Calu3 (cell line): ENCODE measurements at places on chromosomes 12 and 14.

DNA sequence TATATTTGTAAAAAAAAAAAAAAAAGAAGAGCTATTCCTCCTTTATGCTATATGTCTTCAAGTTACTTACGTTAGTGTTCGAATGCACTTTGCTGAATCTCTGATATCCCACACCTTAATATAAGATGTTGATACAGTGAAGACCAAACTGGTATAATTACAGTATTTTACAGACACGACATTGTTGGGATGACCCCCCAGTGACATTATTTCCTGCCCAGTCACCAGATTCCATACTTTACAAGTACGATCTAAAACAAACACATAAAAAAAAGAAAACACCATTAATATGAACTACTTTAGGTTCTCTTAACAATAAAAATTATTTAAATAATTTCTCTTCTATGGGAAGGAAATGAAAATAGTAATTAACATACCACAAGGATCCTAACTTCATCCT lies 133.4 kb downstream of the KIF21A start:
- no peaks in the 10 kb centered on the region for H3K4me1 ChIP-seq
- no peak overlapping the region for H3K27ac ChIP-seq
- H3K4me3 ChIP-seq = no peak overlapping the region
- H3K27me3 ChIP-seq = no peaks in the 10 kb centered on the region
- H3K36me3 ChIP-seq = no peaks in the 10 kb centered on the region

- no peaks in the 10 kb centered on the region for H3K4me1 ChIP-seq
- no peaks in the 10 kb centered on the region for H3K36me3 ChIP-seq
- H3K27me3 ChIP-seq = peaks cover 58% of the 10 kb centered on the region
- no peak for DNase-seq
- H3K27ac ChIP-seq = no peak overlapping the region
Observed at GRCh38 chr12:131372171-131372475, 338.8 kb upstream of the SFSWAP start.

GRCh38 chr12:701896-702539 lies 38.8 kb upstream of the NINJ2 start:
- H3K27me3 ChIP-seq = no peaks in the 10 kb centered on the region
- no peak for DNase-seq
- H3K4me3 ChIP-seq = no peak overlapping the region
- no peak overlapping the region for H3K27ac ChIP-seq
- H3K36me3 ChIP-seq = no peaks in the 10 kb centered on the region

DNA sequence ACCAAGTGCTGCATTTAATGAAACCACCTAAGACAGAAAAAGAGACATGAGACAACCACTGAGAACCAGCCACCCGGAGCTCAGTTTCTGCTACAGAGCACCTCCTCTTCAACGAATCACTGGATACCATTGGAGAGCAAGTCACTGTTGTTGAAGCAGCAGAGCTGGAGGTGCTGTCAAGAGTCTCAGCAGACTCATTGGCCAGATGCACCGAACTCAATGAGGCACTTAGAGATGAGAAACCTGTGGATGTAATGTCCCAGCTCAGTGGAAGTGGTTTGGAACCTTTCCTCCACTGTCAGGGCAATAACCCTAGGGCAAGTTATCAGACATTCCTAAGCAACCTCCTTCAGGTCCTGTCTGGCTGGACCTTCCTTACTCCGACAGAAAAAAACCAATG lies 13.1 kb downstream of the NPC2 start:
- no peaks in the 10 kb centered on the region for H3K4me1 ChIP-seq
- no peaks in the 10 kb centered on the region for H3K27me3 ChIP-seq
- no peak for DNase-seq
- no peak overlapping the region for H3K4me3 ChIP-seq
- H3K27ac ChIP-seq = no peak overlapping the region

GRCh38 chr12:87092421-87092820 lies 836.2 kb upstream of the MGAT4C start:
- DNase-seq = no peak
- H3K27me3 ChIP-seq = no peaks in the 10 kb centered on the region
- H3K4me1 ChIP-seq = no peaks in the 10 kb centered on the region
